ENCODE measurements at places on chromosomes 2 and 18.

- DNase-seq: no peak
Measured at GRCh38 chr18:9848170-9848879, 37.4 kb upstream of the TXNDC2 start.

- DNase-seq: no peak
Measured at GRCh38 chr2:187917535-187917934, 363.3 kb upstream of the TFPI start.

GRCh38 chr2:147469471-147469870 lies 375.4 kb upstream of the ACVR2A start:
- DNase-seq: no peak

DNA sequence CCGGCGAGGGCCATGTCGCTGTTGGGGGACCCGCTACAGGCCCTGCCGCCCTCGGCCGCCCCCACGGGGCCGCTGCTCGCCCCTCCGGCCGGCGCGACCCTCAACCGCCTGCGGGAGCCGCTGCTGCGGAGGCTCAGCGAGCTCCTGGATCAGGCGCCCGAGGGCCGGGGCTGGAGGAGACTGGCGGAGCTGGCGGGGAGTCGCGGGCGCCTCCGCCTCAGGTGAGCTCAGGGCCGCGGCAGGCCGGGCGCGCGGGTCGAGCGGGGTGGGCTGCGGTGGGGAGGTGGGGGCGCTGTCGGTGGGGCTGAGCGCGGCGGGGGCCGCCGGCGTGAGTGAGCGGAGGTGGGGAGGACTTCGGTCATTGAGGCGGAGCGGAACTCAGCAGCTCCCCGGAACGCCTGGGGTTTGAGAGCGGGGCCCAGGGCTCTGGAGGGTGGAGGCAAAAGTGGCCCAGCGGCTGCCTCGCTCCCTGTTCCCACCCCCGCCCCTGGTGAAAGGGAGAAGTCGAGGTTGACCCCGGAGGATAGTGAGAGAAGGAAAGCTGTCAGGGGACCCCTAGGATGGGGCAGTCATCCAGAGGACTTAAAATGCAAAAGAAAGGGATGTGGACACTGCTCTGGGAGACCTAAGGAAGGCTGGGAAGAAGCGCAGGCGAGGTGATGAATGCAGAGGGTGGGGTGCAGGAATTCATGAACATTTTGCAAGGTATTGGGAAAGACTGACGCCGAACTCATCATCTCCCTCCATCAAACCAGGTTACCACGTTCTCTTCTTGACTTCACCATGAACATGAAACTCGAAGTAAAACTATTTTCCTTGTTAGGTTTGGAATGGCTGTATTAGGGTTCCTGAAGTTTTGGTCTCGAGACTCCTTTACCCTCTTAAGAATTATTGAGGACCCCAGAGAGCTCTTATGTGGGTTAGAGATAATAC lies 633 bp downstream of the MALT1 start:
- no peak for DNase-seq

DNA sequence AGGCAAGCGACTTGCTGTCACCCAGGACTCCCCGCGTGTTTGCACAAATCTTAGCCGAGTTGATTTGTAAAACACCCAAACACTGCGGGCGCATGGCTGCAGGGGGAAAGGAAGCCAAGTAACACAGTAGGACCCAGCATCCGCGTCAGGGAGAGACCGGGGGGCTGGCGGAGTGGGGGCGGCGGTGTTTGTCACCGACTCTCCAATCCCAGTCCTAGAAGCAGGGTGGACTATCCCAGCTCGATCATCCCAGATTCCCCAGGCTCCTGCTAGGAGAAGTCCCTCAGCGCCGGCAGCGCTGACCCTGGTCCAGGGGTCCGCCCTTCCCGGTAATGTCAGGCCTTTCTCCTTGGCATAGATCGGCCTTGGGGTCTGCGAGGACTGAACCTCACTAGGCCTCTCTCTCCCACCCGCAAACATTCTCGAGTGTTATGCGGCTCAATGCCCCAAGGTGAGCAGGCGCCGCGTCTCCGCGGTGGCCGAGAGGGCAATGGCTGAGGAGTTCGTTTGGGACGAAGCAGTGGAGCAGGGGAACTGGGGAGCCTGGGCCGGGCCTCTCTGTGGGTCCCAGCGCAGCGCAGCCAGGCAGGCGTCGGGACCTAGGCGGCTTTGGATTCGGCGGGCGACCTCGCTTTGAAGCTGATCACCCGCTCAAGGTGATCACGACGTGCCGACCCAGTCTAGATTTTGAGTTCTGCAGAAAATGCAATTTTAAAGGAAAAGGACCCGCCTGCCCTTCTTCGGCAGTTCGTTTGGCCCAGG lies 1.5 kb upstream of the GDF7 start:
- DNase-seq: no peak

DNA sequence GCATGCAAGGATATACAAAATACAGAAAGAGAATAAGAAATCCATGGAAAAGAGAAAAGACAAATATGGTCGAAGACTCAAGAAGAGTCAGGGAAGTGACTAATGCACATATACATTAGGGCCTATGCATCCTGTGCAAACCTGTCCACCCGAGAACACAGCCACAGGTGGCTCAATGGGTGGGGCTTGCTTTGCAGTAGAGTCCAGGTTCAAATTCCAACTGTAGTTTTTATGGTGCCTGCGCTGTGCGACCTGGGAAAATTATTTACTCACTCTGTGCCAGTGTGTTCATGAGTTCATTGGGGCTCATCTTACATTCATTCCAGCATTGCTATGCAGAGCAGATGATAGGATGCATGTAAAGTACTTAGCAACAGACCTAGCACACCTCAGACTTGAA lies 244.7 kb downstream of the CTNNA2 start:
- DNase-seq: no peak

- DNase-seq: no peak
Measured at GRCh38 chr18:41999751-42000150, 44.7 kb downstream of the PIK3C3 start.
